ENCODE measurements at places on chromosomes 7 and 10.

- peak; percentile 61 for DNase-seq
These were observed 16.4 kb upstream of the OPALIN start for GRCh38 chr10:96374985-96375830.

DNA sequence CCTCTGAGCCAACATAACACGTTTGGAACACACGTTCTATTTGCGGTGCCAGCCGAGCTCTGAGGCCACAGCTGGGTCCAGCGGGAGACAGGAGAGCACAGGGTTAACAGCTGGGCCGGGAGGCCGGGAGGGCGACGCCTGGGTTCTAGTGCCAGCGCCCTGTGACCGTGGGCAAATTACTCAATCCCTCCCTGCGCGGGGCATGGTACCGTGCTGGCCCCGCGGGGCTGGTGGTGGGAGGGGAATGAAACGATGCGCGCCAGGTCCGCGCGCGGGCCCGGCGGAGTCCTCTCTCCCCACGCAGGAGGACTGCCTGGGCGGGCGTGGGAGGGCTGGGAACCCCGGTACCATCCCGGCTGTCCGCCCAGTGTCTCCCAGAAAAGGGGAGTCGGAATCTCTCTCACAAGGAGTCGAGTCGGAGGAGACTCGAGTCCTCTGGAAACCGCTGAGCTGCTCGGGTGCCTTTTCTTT, 30.4 kb downstream of the LEP start:
- no peak for DNase-seq

DNA sequence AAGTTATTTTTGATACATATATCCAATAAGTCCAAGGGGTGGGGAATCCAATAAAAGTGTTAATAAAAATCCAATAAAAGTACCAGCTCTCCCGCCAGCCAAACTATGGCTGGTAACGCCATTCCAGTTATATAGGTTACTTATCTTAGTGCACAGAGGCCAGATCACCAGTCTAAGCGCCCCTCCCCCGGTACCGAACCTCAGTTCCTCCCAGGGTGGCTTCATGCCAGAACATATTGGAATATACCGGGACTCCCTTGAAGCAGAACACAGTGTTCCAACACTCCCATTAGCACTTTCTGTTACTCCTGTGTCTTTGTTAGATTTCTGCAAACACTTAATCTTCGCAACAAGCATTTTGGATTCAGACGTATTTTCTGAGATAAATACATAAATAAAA, 7.5 kb downstream of the FBH1 start:
- no peak for DNase-seq

GRCh38 chr10:132076578-132077081, 10.9 kb downstream of the JAKMIP3 start:
- no peak for DNase-seq

DNA sequence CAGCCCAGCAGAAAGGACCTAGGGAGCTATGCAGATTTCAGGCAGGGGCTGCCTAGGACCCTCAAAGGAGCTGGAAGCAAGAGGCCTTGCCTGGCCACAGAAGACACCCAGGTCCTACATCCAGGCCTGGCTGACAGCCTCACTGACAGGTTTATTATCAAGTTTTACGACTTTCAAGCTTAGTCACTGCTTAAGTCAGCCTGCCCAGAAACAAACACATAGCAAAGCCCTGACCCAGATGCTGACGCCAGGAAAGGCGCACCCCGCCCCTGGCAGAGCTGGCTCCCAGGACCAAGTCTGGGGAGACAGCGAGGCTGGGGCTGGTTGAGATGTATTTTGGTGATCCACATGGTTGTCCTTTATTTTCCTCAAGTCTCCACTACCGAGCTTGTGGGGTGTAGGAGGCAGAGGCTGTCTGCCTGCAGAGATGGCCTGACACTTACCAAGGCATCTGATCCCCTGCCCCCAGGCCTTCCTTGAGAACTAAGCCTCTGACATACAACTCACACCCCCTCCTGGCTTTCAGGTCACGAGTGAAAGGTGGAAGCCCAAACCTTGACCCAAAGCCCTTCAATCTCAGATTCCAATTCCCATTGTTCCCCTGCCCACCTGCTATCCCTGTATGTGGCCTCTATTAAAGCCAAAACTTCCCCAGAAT, 80.7 kb upstream of the EMX2 start:
- no peak for DNase-seq

GRCh38 chr10:34489411-34489810, 325.7 kb downstream of the PARD3 start:
- DNase-seq: no peak

GRCh38 chr7:108347616-108348015, 108.6 kb downstream of the NRCAM start:
- DNase-seq: no peak

- DNase-seq: no peak
These were observed 48.3 kb downstream of the BAIAP2L1 start for GRCh38 chr7:98352621-98353020.

DNA sequence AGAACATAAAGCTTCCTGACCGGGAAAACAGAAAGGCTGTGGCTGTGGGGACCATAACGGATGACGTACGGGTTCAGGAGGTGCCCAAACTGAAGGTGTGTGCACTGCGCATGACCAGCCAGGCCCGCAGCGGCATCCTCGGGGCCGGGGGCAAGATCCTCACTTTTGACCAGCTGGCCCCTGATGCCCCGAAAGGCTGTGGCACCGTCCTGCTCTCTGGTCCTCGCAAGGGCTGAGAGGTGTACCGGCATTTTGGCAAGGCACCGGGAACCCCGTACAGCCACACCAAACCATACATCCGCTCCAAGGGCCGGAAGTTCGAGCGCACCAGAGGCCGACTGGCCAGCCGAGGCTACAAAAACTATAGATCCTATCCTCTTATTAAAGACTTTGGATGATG, 179.3 kb downstream of the PTN start:
- no peak for DNase-seq

- DNase-seq: no peak
These were observed 95.1 kb downstream of the ITGA8 start for GRCh38 chr10:15624401-15625196.

DNA sequence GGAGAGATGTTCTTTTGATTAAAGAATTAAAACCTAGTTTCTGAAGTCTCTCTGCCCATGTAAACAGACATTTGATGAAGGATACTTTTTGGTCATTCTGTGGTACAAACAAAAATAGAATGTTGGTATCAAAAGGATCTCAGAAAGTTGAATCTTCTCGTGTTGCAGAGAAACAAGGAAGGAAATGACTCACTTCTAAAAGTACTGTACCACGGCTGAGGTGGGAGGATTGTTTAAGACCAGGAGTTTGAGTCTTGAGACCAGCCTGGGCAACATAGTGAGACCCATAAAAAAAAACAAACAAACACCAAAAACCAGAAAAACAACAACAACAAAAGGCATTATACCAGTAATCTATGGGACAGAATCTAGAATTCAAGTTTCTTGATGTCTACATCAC, 69.7 kb downstream of the PRSS58 start:
- DNase-seq: no peak

DNA sequence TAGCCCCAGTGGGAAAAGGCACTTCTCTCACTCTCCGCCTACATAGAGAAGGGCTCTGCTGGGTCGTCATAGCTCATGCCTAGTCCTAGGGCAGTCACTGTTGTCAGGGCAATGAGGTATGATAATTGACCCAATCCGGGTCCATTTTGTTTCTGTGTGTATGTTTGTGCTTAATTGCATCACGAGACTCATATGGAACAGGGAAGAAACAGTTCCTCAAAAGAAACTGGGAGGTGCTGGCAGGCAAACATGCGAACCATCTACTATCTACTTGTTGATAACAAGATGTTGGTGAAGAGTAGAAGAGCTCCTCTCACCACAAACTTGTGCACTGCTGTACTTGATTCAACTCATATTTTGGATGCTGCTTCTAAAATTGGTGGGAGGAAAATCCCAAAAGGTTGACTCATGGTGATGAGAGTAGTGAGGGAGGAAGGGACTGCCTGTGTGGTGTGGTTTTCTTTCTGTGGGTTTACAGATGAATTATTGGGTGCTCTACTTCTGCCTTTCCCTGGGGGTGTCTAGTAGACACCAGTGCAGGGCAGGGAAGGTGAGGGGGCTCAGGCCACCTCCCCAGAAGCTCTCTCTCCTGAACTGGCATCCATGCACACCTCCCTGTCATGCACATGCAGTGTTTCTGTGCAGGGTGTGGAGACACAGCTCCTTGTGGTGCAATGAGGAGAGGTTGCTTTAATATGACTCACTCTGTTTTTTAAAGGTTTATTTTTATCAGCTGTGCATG, 29.4 kb downstream of the LSMEM1 start:
- DNase-seq: no peak

DNA sequence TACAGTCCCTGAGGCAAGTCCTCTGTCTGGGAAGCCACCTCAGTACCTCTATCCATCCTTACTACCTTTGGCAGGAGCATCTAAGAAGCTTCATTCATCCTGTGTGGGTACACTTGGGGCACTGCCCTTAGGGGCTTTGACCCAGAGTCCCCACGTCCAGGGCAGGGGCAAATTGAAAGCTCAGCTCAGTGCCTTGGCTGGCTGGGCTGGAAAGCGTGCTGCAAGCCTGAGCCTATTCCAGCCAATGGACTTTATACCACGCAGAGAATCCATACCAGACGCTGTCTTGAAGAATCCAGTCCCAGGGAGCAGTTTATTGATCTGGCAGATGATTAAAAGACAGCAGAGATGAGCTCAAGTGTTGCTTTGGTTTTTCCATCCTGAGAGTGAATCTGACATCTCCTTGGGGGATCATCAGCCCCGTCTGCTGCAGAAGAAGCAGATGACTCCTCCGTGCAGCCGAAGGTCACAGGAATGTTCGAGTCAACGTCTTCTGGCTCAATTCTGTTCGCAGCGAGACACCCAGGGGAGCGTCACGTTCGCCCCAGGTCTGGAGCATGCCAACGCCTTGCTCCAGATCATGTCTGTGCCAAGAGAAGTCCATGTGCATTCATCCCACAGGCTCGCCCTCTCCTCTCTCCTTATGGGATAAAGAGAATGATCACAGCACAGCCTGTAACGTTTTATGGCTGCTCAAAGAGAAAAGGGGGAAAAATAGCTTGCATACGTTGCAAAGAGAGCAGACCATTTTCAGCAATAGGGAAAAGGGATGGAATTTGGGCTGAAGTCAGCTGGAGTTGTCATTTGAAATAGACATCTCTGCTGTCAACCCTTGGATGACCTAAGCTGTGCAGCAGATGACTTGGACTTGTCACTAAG, 35.8 kb upstream of the LYZL1 start:
- DNase-seq: no peak

- no peak for DNase-seq
These were observed 39.1 kb downstream of the LRRTM3 start for GRCh38 chr10:66964946-66965345.

DNA sequence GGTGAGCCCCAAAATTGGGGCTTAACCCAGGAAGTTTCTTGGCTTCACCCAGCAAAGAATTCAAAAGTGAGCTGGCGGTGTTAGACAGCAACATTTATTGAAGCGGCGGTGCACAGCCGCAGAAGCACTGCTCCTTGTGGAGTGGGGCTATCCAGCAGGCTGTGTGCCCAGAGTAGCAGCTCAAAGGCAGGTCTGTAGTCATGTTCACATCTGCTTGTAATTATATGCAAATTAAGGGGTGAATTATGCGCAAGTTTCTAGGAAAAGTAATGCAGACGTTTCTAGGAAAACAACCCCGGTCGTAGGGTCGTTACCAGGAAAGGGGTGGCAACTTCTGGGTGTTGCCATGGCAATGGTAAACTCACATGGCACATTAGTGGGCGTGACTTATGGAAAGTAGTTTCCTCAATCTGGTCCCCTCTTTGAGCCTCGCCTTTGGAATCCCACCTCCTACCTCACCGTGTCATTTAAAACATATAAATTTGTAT, 13.7 kb upstream of the KBTBD2 start:
- peak; percentile 65 for DNase-seq

- no peak for DNase-seq
These were observed 403.4 kb downstream of the DNAJB9 start for GRCh38 chr7:108973075-108973474.

DNA sequence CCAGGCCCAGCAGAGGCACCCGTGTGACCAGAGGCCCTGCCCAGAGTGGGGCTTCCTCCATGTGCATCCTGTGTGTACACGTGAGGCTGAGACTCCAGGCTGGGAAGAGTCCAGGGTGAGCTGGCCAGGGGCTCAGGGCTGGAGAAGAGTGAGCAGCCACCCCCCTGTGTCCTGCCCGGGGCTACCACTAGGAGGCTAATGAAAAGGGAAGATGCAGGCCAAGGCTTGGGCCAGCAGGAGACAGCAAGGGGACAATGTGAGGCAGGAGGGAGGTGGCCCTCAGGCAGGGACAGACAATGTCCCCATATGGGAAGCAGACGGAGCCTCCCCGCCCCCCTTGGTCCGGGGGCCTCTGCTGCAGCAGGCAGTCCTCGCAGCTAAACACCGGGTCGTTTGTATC, 102.0 kb downstream of the HIF1AN start:
- DNase-seq: no peak

DNA sequence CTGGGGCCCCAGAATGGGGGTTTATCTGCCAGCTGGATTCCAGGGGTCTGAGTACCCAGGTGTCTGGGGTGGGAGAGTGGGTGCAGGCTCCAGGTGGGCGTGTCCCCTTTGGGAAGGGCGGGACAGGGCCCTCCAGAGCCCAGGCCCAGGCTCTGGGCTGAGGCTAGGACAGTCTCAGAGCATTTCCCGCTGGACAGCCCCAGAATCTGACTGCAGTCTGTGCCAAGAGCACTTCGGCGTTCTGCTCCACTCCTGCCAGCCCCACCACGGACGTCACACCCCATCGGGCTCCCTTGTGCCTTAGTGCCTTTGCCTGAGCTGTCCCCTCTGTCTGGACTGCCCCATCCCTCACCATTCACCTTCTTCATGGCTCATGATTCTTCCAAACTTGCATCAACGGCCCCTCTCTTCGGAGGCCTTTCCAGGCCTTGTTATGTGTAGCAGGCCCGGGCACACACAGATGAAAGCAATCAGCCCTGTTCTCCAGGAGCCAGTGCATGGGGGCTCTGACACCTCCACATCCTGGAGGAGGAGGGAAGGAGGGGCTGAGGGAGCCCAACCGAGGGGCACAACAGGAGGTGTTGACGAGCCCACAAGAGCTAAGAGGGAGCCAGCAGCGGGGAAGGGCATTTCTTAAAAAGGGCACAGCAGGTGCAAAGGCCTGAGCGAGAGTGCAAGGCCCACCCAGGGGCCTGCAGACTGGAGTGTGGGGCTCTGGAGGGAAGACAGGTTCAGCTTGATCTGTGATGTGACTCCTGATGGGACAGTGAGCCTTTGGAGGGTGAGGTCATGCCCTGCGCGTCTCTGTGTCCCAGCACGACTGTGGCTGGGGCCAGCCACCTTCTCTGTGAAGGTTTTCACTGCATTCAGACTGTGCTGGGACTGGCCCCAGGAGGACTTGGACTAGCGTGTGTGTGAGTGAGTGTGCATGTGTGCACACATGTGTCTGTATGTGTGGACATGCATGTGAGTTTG, 41.7 kb downstream of the GTF2IRD1 start:
- no peak for DNase-seq

- DNase-seq: no peak
These were observed 44.5 kb downstream of the KIF20B start for GRCh38 chr10:89745903-89746302.

GRCh38 chr10:104601166-104601565, 39.9 kb upstream of the SORCS3 start:
- no peak for DNase-seq

Data from activated T-cell treated with anti-CD3 and anti-CD28 coated beads for 4 hours (primary cell).